ENCODE measurements at places on chromosomes 5 and 9.

DNA sequence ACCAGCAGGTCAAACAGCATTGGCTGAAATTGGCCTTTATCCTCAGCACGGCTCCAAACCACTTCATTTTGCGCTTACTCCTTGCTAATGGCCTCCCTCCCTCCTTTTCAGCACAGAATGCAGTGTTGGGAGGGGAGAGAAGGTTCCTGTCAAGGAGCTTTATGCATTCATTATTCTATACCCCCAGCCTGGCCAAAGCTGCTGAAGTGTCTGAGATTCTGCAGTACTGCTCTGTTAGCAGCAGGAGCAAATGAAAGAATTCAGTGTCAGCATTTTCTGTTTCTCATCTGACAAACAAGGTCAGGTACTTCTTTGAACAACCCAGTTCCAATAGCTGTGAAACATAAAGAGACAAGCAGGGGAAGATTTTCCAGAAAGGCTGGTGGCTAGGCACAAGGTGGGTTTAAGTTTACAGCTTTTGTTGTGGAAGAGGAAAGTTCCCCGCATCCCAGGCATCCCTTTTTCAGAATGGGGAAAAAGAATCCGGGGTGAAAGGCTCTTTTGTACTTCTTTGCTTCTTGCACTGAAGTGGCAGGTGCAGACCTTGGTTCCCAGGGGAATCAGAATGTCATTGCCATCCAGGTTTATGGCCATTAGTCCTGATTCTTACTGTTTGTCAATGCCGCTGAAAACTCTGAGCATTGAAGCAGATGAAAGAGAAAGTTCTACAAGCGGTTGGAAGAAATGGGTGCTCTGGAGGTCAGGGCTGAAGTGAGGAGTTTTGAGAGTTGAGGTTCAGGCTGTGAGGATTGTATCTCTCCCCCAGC is 109.3 kb upstream of the APC start:
- no peak for DNase-seq

GRCh38 chr9:124149992-124150391 is 107.8 kb upstream of the NEK6 start:
- no peak for DNase-seq

DNA sequence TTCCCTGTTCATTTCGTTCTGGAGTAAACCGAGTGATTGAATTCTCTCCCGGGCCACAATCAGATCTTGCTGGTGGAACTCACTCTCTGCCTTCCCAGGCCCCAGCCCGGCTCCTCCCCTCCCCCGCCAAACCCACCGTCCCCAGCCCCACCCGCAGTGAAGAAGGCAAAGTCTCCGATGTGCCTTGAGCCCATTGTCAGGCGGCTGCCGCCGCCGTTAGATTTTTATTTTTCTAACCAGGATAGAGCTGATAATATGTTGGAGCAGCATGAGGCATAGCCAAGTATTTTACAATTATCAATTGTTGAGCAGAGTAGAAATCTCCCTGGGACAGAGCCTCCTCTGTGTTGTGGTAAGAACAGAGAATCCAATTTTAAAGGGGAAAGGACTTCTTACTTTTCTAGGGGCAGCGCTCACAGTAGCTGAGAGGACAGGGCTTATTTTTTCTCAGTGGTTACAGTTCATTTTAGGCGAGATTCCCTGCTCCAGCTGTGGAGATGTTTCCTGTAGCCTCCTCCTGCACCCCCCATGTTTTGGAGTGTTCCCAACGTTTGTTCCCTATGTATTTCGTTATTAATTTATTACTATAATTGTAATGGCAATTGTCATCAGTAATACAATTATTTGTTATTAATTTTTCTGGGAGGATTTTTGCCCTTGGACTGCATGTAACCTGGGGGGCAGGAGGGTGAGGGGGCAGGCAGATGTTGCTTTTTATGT is 1.3 kb downstream of the PSAT1 start:
- DNase-seq: peak; percentile 11

DNA sequence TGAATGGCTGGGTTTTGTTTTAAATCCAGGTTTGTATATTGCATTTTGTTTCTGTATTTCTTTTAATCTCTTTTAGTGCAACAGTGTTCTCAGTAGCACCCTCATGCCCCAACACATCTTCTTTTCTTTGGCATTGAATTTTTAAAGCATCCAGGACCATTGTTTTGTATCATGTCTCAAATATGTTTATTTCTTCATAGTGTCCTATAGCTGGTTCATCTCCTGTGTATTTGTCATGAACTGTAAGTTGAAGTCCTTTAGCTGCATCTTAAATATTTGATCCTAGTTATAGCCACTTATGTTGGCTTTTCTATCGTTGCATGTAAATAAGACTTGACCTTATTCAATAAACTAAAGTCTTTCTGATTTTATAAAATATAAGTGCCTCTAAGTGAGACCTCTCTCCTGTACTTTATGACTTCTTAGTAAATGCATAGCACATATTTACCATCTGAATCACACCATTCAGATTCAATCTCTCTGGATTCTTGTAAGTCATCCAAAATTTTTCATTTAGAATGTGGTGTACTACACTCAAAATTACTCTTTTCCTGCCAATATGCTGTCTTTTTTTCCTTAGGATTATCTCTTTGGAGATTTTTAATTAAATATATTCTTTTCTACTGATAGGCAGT is 21.0 kb upstream of the ERCC6L2 start:
- DNase-seq: no peak

- no peak for DNase-seq
Measured at GRCh38 chr9:134489621-134490408, 151.8 kb upstream of the COL5A1 start.

DNA sequence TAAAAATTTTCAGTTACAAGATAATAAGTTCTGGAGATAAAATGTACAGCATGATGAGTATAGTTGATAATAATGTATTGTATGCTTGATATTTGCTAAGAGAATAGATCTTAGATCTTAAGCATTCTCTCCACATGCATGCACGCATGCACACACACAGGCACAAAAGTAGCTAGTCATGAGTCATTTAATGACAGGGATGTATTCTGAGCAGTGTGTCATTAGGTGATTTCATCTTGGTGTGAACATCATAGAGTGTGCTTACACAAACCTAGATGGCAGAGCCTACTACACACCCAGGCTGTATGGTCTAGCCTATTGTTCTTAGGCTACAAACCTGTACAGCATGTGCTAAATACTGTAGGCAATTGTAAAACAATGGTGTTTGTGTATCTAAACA is 124.2 kb downstream of the PTTG1 start:
- DNase-seq: no peak

DNA sequence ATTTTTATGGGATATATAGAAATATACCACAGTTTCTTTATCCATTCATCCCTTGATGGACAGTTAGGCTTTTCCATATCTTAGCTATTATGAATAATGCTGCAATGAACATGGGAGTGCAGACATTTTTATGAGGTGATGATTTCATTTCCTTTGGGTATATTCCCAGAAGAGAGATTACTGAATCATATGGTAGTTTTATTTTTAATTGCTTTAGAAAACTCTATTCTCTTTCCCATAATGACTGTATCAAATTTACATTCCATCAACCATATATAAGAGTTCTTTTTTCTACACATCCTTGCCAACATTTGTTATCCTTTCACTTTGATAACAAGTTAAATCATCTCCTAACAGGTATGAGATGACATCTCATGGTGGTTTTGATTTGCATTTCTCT is 821.6 kb downstream of the TLE1 start:
- DNase-seq: no peak

- no peak for DNase-seq
Measured at GRCh38 chr5:175872287-175873087, 1.1 kb downstream of the CPLX2 start.

DNA sequence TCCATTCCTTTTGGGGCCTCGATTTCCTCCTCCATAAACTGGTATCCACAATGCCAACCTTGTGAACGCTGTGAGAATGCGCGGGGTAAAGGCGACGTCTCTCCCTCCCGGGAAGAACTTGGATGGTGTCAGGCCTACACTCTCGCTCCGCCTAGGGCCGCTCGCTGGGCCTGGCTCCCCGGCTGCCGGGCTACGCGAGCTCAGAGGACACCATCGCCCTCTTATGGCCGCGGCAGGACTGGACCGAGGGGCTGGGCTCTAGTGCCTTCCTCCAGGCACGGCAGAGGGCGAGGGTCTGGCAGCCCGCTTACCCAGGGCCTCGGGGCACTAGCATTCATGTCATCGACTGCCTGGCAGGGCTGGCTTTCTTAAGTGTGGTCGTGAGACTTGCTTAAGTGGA is 1.3 kb upstream of the EXOSC2 start:
- no peak for DNase-seq

DNA sequence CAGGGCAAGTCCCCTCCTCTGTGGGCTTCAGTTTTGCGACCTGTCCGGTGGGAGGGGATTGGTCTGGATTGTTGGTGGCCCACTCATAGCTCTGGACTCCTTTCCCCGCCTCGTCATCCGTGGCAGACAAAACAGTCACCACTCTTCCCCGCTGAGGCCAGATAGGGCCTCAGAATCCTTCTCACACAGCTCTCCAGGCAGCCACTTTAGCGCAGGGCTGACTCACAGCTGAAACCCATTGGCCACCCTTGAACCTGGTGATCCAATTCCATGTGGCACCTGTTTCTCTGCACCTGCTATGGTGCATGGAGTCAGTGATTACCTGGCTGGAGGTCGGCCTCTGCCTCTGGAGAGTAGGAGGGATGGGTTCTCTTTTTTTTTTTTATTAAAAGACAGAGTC is 15.8 kb upstream of the CACFD1 start:
- no peak for DNase-seq

DNA sequence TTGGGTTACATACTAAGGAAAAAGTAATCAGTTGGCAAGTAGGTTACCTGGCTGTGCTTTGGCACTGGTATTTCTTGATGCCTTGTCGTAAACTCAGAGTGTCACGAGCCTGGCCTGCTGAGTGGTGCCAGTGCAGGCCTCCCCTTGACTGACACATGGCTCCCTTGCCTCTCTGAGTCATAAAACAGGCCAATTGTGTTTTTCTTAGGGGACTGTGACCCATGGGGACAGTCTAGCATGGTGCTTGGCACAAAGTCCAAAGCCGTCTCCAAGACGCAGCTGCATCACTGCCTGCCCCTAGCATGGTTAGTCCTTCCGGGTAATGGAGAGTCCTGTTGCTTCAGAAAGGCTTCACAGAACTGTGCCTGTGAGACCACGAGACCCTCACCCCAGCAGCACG is 132.5 kb downstream of the MVB12B start:
- no peak for DNase-seq

DNA sequence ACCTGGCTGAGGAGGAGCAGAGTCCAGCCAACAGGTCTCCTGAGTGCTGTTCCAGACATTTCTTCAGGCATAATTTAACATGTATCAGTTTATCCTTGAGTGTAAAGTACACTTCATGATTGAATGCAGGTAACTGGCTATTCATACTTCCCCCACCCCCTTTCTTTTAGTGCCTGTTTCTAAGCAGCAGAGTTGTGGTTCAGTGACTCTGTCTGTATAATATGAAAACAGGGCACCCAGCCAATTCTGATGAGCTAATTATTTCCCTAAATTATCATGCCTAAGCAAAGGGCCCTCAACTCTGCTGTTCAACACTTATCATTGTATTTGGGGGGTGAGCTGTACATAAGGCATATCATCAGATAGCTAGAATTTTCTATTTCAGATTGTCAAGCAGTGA is 51.9 kb upstream of the ZSWIM6 start:
- DNase-seq: no peak

- DNase-seq: no peak
Measured at GRCh38 chr5:90881626-90882150, 323.1 kb downstream of the ADGRV1 start.

GRCh38 chr5:133606835-133607234 is 5.5 kb downstream of the FSTL4 start:
- DNase-seq: no peak

DNA sequence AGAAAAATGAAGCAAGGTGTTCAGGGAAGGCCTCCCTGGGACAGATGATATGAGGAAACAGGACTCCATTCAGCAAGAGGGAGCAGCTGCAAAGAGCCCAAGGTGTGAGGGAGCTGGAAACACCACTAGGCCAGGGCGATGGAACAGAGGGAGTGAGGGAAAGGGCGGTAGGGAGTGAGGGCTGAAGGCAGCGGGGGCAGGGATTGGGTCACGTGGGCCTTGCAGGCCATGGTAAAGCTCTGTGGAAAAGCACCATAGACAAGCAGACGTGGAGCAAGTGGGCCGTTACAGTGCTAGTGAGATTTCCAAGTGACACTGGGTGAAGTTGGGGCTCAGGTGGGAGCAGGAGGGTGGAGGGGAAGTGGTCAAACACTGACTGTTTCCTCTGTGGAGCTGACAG is 10.8 kb upstream of the PRRC1 start:
- DNase-seq: no peak

GRCh38 chr5:151223447-151224264 is at the start of gene CCDC69:
TSS of gene CCDC69 (minus strand) at chr5:151224092. CDS start at chr5:151223970, 122 bp downstream.
- peak; percentile 65 for DNase-seq

DNA sequence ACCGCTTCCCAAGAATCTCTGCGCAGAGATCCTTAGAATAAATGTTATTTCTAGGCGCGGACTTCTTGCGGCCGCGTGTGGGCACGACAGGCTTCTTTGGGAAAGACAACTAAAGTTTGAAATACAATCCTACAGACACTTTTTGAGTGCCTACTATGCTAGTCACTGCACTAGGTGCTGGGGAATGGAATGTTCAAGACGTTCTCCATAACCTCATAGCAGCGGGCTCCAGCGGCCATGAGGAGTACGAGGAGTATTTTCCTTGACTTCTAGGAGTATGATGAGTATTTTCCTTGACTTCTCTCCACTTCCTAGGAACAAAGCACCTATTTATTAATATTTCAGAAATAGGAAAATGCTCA is 636 bp upstream of the PWWP2A start:
- no peak for DNase-seq

- no peak for DNase-seq
Measured at GRCh38 chr5:142017832-142018427, 5.1 kb upstream of the GNPDA1 start.

DNA sequence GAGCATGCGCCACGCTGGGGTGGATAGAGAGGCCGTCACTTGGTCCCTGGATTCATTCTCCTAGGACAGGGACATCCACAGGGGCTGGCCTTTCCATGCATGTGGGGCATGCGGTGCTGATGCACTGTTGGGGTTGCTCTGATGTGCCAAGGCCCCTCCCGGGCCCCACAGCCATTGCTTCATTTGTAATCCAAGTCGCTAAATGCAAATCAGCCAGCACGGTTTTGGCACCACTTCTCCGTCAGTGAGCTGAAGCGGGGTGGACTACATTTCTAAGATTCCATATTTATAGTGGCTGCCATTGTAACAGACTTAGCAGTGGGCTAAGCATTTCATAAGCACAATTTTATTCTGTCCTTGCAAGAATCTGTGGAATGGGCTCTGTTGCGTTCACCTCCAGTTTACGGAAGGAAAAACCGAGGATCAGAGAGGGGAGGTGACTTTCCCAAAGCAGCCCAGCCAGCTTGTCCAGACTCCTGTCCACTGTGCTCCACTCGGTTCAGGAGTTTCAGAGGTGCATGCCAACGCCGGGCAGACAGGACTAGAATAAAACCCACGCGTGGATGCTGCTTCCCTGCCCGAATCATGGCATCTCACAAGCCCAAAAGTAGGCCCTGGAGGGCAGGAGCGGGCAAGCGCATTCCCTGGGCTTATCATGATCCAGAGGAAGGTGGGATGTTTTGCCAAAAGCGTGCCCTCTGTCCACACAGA is 102.6 kb upstream of the COL5A1 start:
- no peak for DNase-seq

GRCh38 chr9:89740722-89741121 is 135.9 kb downstream of the GADD45G start:
- peak; percentile 35 for DNase-seq

- DNase-seq: no peak
Measured at GRCh38 chr5:10513501-10514442, 50.1 kb upstream of the ANKRD33B start.

- DNase-seq: peak; percentile 82
Measured at GRCh38 chr5:128201065-128201926, 117.7 kb downstream of the SLC12A2 start.

GRCh38 chr5:151072630-151073025 is 8.2 kb downstream of the TNIP1 start:
- no peak for DNase-seq

- DNase-seq: no peak
Measured at GRCh38 chr5:104951829-104952228, 1389.2 kb upstream of the NUDT12 start.
